SK-N-DZ (cell line): ENCODE measurements at places on chromosomes 16 and 17.
A peak's percentile ranks its signal among the peaks of the same experiment; 100 is the strongest.

DNA sequence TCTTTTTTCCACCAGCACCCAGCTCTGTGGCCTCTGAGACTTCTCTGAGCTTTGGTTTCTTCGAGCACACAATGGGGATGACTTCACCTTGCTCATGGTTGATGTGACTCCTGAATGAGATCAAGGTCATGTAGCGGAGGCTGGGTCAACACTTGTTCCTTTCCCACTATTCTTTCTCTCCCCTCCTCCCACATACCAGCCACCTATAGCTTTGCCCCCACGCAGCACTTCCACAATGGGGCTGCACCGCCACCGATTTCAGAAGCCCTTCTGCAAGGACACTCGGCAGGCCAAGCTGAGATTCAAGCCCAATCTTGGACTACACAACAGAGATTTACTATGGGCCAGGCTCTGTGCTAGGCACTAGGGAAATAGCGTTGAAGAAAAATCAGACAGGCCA is 14.4 kb downstream of the TRIM25 start:
- no peak for DNase-seq

DNA sequence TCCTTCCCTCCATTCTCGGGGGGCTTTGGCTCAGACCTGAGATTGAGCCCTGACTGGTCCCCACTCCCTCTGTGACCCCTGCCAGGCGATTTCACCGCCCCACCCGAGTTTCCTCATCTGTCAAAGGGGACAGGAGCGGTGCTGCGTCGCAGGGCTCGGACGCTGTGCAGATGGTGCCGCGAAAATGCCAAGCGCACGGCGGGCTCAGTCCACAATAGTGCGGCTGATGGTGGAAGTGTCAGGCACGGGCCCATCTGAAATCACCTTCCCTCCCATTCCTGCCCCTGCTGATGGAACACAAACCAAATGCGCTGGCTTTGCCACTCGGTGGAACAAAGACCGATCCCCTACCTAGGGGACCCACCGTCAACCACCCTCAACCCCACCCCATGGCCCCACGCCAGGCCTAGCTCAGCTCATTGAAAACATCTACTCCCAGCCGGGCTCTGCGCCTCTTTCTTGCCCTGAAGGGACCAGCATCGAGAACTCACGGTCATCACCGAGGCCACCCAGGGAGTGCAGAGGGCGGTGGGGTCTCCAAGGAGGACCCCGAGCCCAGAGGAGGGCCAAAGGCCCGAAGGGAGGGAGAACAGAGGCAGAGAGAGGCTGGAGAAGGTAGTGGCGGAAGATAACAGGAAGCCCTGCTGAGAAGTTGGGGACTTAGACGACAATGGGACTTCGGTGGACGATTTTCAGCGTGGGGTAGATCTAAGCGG is 1.4 kb downstream of the CARHSP1 start:
- no peak for DNase-seq

DNA sequence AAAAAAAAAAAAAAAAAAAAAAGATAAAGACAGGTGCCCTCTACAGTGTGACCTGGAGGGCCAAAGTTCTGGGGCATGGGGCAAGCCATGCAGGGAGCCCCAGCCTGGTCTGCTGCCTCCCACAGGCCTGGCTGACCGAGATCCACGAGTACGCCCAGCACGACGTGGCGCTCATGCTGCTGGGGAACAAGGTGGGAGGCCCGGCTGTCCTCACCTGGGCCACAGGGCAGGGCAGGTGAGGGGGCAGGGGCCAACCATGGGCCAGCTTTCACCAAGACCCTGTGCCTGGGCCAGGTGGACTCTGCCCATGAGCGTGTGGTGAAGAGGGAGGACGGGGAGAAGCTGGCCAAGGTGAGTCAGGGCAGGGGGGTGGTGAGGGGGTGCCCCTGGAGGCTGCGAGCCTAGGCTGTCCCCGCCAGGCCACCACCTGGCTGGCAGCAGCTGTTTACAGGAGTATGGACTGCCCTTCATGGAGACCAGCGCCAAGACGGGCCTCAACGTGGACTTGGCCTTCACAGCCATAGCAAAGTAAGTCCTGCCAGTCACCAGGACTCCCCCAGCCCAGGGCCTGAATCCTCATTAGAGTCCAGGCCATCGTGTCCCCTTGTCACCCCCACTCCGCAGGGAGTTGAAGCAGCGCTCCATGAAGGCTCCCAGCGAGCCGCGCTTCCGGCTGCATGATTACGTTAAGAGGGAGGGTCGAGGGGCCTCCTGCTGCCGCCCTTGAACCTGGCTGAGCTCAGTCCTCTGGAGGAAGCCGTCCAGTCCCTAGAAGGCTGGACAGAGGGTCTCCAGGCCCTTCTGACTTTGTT is 2.7 kb upstream of the TRAF7 start:
- DNase-seq = no peak

GRCh38 chr17:79002291-79002690 is 7.3 kb downstream of the CANT1 start:
- DNase-seq = no peak

- DNase-seq = no peak
These were observed 709 bp downstream of the GPR179 start for GRCh38 chr17:38342886-38343607.

DNA sequence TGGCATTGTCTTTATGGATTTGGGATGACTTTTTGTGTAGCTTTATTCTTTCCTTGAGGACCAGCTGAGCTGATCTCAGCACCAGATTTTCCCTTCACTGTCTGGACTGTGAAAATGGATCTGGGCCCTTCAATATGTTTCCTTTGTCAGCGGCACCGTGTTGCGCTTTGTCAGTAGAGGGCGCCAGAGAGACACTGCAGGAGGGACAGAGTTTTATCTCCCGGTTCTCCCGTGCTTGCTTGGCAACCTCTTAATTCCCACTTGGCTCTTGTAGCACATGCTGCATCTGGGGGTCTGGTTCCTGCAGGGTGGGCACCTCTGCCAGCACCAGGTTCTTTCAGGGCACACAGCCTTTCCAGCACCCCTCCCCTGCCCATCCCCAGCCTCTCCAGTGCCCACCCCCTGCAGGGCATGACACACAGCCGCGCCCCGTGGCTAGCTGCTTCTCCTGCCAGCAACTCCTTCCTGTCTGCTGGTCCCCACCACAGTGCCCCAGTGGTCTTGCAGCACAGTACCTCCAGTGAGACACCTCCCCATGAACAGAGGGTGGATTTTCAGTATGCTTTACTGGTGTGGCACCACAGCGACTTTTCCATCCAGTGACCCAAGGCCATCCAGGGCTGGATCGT is 19.6 kb downstream of the OR1D5 start:
- DNase-seq = no peak

- DNase-seq = peak; percentile 51
These were observed 8.9 kb downstream of the HID1 start for GRCh38 chr17:74963656-74964055.
